G401 (cell line): ENCODE measurements at places on chromosomes 1 and 21. TPM values are rescaled to one million over a fixed set of nuclear protein-coding genes. Genes with fewer than 3 reads are reported as not detected.

GRCh38 chr1:32470991-32471694, 6.3 kb downstream of the ZBTB8B start:
- DNase-seq = peak; percentile 8

DNA sequence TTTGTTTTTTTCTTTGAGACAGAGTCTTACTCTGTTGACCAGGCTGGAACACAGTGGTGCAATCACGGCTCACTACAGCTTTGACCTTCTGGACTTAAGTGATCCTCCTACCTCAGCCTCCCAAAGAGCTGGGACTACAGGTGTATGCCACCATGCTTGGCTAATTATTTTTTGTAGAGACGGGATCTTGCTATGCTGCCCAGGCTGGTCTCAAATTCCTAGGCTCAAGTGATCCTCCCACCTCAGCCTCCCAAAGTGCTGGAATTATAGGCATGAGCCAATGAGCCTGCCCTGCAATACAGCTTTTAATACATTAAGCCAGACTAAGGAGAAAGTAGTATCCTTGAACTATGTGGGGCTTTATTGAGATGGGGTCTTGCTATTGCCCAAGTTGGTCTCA, 16.6 kb upstream of the EXOSC10 start:
- DNase-seq = no peak

GRCh38 chr1:157517016-157517415, 35.3 kb downstream of the FCRL5 start:
- no peak for DNase-seq

- no peak for DNase-seq
Measured at GRCh38 chr1:87143413-87144135, 185.1 kb upstream of the LMO4 start.

DNA sequence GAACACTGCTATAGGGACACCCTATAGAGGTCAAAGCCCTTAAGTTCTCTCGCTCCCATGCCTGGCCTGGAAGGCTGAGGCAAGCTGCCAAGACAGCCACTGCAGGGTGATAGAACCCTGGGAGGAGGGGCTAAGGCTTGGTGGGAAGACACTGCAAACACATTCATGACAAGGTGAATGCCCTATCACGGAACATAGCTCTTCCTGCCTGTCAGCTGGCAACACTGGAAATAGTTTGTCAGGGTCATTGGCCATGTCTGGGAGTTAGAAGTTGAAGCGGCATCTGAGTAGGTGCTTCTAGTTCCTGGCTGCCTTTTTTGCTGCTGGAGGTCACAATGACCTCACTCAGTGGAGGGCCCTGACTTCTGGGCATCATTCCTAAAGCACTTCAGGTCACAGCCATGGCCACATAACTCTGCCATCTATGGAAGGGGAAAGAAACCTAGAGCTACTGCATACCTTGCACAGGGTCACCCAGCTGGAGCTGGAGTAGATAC, 4.2 kb downstream of the FABP3 start:
- DNase-seq = peak; percentile 13

DNA sequence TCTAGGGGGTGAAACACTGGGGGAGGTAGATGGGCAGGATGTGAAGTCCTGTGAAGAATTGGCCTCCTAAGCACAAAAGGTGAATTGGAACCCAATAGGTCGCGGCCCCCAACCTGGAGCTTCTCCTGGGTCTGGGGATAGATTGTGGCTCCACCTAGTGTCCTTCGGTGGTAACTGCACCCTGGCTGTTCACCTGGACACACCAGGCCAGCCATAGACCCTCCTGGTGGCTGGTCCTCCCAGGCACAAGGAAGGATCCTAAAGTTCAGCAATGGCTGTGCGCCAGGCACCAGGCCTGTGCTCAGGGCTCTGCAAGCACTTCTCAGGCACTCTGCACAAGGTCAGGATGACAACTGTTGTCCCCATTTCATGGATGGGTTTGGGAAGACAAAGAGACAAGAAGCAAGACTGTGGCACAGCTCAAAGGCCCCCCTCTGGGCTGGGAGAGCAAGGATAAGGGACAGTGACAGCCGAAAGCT, 13.5 kb downstream of the ESPN start:
- peak; percentile 82 for DNase-seq

The AUNIP gene
- total RNA-seq = 28.9 and 29.4 TPM in 2 replicates

DNA sequence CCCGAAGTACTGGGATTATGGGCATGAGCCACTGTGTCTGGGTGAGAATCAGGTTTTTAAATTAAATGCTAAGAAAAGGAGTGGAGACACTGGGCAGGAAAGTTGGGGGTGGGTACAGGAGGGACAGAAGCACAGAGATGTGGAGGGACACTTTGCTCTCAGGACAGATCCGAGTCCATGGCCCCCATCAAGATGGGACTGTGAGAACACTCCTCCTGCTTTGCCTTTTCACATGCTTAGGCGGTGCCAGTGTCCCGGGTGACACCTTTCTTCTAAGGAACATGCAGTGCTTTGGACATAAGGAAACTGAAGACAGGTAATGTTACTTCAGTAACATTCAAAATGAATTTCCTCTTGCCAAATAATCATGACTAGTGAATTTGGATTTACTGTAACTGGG, 16.7 kb downstream of the SLC25A33 start:
- no peak for DNase-seq

- no peak for DNase-seq
Measured at GRCh38 chr1:228369608-228370438, 36.8 kb downstream of the TRIM11 start.

DNA sequence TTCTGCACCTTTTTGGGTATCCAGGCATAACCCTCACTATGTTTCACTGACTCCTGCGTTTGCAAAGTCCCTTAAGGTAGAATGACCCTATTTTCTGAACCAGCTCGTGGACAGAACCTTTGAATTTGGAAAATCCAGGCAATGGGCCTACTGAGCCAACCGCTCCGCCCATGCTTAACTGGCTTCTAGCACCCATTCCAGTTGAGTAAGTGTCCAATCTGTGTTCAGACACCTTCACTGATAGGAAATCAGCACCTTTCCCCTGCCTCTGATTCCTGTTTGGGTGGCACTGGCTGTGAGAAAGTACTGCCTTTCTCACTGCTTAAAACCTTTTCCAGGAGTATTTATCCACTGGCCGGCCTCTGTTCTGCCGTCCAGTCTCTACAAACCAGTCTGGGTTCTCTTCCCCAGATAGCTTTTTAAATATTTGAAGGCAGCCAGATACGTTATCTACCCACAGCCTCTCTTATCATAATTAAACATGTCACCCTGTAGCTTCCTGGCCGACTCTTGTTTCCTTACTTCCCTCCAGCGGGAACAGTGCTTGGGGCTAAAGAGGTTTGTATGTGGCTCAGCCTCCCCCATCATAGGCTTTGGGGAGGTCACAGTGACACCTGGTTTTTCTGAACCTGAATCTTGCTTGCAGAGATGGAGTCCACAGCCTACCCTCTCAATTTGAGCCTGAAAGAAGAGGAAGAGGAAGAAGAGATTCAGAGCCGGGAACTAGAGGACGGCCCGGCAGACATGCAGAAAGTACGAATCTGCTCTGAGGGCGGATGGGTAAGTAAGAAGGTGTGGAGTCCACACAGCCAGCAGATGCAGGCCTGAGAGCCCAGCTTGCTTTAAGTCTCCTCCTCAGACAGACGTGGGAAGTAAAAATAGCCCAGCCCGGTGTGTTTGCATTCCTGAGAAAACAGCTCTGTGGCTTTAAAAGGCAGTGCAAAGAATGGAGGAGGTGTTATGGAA, 1.3 kb downstream of the POGK start:
- DNase-seq = peak; percentile 53

DNA sequence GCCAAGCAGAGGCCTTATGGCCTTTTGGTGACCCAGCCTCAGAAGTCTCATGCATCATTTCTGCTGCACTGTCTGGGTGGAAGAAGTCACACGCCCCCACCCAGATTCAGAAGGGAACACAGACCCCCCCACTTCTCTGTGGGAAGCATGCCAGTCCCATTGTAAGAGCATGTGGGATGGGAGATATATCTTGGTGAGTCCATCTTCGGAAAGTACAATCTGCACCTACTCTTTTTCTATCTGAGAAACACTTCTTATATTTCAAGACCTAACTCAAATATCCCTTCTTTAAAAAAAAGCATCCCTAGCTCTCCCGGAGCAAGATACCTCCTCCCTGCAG, 159.6 kb upstream of the FGGY start:
- DNase-seq = no peak
